ENCODE measurements at places on chromosomes 1 and 21.
A peak's percentile ranks its signal among the peaks of the same experiment; 100 is the strongest.

- no peak for DNase-seq
These were observed 64.7 kb downstream of the GORAB start for GRCh38 chr1:170596701-170597100.

DNA sequence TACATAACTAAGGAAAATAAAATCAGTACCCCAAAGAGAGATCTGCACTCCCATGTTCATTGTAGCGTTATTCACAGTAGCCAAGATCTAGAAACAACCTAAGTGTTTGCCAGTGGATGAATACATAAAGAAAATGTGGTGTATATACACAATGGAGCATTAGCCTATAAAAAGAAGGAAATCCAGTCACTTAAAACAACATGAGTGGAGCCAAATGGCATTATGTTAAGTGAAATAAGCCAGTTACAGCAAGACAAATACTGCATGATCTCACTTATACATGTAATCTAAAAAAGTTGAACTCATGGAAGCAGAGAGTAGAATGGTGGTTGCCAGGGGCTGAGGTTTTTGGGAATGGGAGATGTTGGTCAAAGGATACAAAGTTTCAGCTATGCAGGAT lies 508.3 kb upstream of the B3GALT2 start:
- no peak for DNase-seq

GRCh38 chr1:94582565-94582964 lies 41.0 kb upstream of the F3 start:
- no peak for DNase-seq

- no peak for DNase-seq
These were observed 104.7 kb downstream of the SNX7 start for GRCh38 chr1:98766255-98766654.

GRCh38 chr1:185540295-185540694 lies 193.9 kb upstream of the HMCN1 start:
- DNase-seq = no peak

DNA sequence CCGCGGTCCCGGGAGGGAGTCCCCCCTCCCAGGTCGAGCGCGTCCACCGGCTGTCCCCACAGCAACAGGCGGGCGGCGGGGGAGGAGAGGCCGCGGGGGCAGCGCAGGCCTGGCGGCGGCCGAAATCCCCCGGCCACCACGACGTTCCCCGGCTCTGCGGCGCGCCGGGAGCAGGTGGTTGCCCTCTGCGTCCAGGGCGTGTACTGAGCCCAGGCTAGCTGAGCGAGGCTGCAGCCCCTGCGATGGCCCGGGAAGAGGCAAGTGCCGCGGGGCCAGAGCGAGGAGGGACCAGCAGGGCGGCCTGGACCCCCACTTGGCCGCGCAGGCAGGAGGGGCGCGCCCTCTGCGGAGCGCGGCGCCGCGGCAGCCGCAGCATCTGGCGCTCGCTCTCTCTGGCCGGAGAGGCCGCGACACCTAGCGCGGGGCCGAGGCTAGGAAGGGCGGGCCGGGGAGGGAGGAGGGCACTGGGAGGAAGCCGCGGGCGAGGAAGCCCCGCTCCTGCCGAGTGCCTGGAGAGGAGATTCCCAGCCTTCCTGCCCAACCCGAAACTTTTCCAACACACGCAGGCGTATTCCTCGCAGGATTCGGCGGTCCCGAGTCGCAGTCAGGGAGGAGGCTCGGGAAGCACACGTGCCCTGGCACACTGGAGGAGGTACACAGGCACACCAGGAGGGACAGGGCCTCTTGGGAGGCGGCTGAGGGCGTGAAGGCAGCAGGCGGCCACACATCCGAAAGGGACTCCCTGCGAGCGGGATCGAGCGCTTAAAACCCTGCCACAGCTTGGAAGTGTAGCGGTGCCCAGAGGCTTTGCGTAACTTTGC lies 4.9 kb upstream of the PROX1 start:
- DNase-seq = no peak

- no peak for DNase-seq
These were observed 121.2 kb downstream of the DUSP10 start for GRCh38 chr1:221620437-221621384.

- no peak for DNase-seq
These were observed 50.0 kb upstream of the LRRC3 start for GRCh38 chr21:44405091-44405947.

GRCh38 chr1:53524428-53525375 lies 65.5 kb downstream of the DMRTB1 start:
- DNase-seq = no peak

- no peak for DNase-seq
These were observed 26.1 kb downstream of the SPRTN start for GRCh38 chr1:231364192-231364591.

DNA sequence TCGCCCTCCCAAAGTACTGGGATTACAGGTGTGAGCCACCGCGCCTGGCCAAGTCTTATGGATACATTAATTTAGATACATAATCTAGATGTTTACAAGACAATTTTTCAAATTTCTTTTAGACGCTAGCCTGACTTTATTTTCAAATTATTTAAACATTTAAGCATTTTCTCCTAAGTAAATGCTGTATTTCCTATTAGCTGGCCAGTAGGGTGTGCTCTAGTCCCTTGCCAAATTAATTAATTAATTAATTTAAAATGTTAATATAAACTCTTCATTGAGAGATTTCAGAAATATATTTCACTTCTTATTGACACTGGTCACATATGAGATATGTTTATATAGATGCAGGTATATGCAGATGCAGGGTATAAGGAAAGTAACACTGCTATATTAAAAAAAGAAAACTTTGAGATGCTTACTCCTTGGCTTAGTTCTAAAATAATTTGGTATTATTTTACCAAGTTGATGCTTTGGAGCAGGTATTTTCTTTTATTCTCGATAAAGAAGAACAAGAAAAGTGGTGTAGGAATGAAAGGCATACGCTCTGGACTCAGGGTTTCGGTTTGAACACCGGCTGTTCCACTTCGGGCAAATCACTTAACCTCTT lies 5.2 kb upstream of the ERRFI1 start:
- no peak for DNase-seq

DNA sequence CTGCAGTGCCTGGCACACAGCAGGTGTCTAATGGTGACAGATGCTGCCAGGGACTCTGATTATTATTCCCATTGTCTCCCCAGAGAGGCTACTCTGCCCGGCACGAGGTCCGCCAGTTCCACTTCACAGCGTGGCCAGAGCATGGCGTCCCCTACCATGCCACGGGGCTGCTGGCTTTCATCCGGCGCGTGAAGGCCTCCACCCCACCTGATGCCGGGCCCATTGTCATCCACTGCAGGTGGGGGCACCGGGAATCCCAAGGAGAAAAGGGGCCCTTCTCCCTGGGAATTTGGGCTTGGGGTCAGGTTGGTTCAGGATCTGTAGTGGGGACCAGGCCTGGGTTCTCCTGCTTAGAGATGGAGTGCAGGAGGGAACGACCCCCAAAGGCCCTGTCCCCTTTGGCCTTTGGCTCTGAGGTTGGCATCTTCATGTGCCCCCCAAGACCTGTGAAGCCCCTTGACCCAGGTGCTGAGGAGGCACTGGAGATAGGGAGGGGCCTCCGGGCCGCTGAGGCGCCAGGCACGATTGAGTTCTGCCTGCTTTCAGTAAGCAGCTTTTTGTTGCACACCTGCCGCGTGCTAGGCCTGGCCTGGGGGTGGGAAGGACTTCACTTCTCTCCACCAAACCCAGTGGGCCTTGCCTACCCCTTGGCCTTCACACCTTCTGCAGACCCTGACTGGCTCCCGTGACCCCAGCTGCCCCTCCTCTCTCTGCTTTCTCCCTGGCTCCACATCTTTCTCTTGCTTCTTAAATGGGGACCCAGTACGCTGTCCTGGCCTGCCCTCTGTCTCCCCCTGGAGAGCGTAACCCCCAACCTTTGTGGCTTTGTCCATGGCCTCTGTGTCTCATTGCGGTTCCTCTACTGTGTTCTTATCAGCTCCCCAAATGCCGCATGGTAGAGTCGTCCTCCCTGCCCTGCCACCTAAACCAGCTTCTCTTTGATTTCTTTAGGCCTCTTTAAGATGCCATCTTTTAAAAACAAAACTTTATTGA lies 76.4 kb downstream of the PTPRU start:
- DNase-seq = peak; percentile 68

DNA sequence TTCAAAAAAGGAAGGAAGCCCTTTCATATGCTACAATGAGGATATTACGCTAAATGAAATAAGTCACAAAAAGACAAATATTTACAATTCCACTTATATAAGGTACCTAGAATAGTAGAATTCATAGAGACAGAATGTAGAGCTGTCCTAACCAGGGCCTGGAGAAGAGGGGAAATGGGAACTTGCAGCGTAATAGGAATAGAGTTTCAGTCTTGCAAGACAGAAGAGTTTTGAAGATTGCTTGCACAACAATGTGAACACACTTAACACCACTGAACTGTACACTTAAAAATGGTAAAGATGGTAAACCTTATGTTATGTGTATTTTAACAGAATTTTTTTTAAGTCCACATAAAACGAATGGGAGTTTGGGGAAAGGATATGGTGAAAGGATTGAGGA lies 2.9 kb downstream of the CD1B start:
- DNase-seq = no peak

DNA sequence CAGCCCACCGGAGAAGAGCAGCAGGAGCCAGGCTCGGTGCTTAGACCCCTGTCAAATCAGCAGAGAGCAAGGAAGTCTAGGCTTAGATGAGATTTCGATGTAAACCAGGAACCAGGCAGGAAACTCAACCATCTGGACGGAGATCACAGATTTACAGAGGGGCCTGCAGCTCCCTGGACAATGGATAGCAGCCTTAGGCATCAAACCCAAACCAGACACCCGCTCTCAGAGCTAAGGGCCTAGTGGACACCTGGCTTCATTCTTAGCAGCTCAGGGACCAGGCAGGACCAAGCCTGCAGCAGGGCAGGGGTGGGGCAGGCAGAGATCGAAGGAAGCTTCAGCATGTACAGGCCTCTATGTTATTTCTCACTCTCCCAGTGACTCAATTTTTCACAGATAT lies 127.8 kb upstream of the FMN2 start:
- DNase-seq = no peak

DNA sequence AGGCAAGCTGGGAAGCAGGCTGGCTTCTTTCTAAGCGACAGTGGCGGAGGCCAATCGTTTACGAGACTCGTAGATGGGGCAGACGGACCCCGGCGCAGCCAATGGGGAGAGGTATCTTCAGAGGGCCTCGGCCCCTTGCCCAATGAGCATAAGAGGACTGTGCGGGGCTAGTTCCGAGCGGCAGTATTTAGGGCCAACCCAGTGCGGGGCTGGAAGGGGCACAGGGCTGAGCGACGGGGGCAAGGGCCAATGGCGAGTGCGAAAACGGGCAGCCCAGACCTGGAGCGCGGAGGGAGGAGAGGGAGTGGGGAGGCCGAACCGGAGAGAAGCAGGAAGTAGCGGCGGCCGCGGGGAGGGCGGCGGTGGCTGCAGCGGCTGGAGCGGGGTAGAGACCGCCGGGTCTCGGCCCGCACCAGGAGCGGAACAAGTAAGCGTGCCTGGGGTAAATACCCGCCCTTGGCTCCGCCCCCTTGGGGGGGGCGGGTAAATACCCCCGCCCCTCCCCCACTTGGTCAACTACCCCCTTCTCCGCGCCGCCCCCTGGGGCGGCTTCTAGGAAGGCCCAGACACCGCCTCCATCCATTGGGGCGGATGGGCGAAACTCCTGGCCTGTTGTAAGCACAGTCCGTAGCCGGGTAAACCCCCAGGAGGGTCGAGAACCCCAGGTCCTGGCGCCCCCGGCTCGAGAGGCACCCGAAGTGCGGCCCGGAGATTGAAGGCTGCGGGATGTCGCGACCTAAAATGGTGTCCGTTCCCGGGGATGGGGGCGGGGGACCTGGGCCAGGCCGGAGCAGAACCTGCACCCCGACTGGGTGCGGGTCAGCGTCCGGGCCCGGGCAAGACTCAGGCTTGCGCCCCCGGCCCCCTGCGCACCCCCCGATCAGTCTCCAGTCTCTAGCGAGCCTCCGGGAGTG lies at the start of gene ZNF687:
Gene ZNF687 (plus strand): TSS at position 331 of the 914 bp plus-strand sequence. CDS start 3,993 bp downstream, outside the sequence.
- DNase-seq = peak; percentile 100

DNA sequence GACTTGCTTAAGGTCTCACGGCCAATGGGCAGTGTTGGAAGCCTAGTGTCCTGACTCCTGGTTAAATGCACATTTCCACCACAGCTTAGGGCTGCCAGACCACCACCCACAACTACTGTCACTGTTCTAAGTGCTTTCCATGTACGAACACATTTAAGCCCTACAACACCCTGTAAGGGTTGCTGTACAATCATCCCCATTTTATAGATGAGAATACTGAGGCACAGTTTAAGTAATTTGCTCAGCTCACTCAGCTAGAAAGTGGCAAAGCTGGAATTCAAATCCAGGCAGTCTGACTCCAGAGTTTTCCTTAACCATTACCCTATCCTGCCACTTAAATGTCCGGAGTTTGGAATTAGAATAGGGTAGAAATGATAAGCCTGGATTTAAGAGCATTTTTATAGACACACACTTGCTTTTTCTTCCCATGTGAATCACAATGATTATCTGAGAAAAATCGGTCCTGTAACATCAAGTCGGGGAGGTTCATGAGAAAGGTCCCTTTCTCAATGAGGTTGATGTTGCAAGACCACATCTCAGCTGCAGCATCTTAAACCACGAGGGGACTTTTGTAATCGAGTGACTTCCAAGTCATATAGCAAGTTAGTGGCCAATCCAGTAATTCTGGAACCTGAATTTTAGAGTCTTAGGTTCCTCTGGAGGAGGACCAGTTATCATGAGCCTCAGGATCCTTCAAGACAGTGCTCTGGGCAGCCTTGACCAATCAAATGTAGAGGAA lies 8.6 kb downstream of the E2F2 start:
- no peak for DNase-seq

All from posterior vena cava (tissue), 2 donors.